ENCODE measurements at places on chromosomes 12 and 14.
A peak's percentile ranks its signal among the peaks of the same experiment; 100 is the strongest.

DNA sequence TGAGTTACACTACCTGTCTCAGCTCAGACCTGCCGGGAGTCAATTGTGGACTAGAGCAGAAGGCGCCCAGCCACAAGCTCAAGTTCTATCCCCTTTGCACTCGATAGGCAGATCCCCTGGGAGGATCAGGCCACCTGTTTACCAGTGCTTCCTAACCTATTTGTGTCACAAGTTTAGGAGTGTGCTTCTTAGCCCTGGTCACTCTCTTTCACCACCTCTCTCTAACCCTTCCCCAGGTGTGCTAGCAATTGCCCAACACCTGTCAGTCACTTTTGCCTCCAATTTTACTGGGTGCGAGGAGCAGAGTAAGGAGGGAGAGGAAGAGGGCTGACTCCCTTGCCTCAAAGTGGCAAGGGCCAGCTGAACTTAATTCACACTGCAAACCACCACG lies 745 bp upstream of the NAA30 start:
- DNase-seq: no peak

DNA sequence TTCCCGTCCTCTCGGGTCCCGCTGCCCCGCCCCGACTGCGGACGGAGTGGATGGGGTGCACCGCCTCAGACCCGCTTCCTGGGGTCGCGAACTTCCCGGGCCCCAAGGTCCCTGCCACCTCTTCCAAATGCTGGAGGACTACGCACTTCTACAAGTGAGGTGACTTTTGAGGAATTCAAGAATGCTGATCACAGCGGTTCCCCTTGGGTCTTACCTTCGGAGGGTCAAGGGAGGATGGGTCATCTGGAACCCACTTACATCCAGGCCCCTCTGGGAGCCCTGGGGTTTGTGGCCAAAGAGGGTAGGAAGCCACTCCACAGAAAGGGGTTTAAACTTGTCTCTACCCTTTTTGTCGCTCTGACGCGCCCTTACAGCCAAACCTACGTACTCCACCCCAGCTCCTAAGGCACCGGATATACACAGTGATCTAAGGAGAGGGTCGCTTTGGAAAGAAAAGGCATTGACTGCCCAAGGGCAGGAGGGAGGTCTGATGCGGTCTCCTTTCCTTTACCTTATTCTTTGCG lies 532 bp upstream of the PRKD1 start:
- DNase-seq: peak; percentile 5

- DNase-seq: no peak
Observed at GRCh38 chr12:108822497-108823205, 34.7 kb downstream of the SSH1 start.

DNA sequence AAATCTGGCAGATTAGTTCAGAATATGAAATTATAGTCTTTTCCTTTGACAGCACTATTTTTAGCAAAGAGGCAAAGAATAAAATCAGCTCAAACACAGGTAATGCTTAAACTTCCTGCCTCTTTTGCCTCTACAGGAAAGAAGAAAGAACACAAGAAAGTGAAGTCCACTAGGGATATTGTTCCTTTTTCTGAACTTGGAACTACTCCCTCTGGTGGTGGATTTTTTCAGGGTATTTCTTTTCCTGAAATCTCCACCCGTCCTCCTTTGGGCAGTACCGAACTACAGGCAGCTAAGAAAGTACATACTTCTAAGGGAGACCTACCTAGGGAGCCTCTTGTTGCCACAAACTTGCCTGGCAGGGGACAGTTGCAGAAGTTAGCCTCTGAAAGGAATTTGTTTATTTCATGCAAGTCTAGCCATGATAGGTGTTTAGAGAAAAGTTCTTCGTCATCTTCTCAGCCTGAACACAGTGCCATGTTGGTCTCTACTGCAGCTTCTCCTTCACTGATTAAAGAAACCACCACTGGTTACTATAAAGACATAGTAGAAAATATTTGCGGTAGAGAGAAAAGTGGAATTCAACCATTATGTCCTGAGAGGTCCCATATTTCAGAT lies 17.4 kb downstream of the TMPO start:
- peak; percentile 91 for DNase-seq

GRCh38 chr12:42962384-42962783 lies 372.8 kb upstream of the PRICKLE1 start:
- DNase-seq: no peak

DNA sequence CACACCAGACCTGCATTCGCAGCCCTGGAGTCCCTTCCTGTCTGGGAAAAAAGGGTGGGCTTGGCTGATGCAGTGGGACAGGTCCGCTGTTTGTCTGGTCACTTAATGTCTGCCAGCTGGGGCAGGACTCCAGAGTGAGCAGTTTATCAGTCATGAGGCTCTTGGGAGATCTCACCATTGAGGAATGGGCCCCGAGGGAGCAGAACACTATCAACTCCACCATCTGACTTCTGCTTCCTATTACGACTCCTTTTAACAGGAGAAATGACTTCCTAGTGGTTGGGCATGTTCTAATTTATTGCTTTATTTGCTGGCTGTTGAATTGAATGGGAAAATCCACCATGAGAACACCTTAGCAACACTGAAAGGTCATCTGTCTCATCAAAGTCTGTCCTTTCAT lies 182.5 kb upstream of the RASSF8 start:
- peak; percentile 62 for DNase-seq

Data from KBM-7 (cell line).